RWPE2 (cell line): ENCODE measurements at places on chromosomes 1 and 21.

DNA sequence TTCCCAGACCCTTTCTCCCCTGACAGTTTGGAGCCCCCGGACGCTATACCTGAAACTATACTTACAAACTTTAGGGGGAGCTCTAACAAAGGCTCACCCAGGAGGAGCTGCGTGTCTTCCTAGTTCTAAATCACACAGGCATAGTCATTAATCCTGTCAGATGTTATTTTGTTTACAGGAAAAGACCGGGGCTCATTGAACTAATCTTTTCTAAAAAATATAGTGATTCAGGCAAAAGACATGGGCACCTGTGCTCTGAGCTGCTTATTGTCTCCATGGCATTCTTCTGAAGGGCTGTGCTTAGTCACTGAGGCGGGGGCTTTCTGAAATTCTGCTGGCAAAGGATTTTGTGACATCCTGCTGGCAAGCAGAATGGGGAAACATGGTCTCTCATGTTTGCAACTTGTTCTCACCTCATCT lies 1577.0 kb downstream of the NCAM2 start:
- DNase-seq, result no peak

DNA sequence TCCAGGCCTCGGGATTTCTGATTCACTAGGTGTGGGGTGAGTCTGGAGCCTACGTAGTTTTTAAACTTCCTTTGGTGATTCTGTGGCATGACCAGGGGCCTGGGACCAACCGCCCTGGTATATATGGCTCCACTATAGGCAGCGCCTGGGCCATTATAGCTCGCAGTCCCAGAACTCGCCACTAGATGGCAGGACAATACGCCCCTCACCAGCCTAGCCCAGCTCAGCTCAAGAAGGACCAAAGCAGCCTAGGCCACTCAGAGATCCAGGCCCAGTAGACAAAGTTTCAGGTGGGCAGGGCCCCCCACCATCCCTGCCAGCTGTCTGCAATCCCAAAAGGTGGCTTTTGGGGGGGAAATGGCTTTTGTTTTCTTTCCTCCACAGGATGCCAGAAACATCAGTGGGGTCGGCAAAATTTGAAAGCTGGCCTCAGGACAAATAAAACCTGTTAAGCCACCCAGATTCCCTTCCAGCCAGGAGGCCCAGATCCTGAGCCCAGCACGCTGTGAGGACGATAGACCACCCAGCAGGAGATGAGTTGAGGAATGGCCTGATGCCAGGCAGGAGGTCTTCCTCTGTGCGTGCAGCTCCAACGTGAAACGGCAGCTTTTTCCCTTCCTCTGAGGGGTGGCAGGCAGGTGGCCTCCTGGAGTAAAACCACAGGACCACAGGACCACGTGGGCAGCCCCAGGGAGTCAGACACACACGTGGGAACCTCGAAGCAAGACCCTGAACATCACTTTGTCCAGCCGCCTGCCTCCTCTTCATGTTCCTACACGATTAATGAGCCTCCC lies 24.8 kb upstream of the TMEM51 start:
- no peak for DNase-seq

DNA sequence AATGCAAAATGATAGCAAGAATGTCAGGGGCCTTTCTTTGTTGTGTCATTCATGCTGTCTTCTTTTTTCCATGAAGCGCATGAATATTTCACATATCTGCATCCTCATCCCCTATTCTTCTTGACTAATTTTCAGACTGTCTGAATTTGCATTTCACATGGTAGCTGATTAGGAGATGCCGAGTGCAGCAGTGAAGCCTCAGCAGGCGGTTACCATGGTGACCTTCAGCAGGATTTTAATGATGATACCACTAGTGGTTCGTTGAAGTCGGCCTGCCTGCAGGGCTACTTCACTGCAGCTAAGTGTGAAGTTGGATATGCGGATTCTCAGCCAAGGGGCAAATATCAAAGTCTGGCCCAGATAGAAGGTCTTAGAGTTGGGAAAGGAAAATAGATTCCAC lies 141.8 kb downstream of the NEK7 start:
- DNase-seq, result no peak

GRCh38 chr1:155010211-155010918 lies 7.8 kb downstream of the ZBTB7B start:
- DNase-seq, result peak; percentile 45

GRCh38 chr1:157288006-157288405 lies 149.8 kb upstream of the ETV3 start:
- no peak for DNase-seq

DNA sequence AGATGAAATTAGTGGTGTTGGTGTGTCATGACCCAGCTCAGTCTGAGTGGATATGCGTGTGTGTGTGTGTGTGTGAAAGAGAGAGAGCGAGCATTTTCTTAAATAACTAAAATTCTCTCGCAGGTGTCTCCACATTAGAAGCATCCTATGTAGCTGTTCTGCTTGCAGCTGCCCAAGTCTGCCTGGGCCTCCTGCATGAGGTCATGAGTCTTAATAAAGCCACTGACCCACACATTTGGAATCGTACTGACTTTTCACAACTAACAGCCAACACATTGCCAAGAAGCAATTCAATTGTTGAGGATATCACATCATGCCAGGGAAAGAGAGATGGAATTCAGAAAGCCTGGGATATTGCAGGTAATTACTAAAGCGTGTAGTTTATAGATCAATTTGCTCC lies 238.2 kb upstream of the AJAP1 start:
- no peak for DNase-seq

DNA sequence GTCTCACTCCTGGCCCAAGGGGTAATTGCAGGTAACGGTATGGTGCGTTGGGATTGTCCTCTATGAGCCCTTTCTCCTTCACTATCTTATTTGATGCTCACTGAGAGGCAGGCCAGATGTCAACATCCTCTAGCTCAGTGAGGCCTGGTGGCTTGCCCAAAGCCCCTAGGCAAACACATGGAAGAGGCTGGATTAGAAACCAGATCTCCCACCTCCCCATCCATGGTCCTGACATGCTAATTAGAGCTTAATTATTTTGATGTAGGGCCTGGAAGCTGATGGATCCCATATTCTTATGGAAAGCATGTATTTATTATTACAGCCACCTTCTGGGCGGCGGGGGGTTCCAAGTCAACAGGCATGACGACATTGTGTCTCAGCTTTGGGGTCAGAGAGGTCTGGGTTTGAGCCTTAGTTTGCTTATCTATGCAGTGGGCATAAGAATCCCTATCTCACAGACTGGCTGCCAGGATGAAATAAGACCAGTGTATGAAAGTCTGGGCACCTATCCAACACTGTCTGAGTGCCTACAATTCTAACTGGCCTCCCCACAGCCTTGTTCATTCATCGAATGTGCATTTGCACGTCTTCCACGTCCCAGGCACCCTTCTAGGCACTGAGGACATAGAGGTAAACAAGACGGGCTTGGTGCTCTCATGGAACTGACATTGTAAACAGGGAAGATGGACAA lies 6.2 kb downstream of the SMPDL3B start:
- no peak for DNase-seq

DNA sequence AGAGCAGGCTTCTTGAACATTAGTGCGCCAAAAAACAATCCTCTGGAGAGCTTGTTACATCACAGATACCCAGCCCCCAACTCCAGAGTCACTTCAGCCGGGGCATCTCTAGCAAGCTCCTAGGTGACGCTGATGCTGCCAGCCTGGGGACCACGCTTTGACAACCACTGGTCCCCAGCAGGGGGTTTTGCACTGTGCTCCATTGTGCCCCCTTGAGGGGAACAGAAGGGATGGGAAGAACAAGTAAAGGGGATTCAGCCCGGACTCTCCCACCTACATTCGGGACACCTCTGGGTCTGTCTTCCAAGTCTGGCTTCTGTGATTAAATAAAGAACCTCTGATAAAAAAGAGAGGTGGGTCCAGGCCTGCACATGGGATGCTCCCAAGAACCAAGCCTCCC lies 60.4 kb downstream of the ATP5PO start:
- DNase-seq, result no peak

GRCh38 chr1:58395355-58395754 lies 151.2 kb downstream of the OMA1 start:
- no peak for DNase-seq

GRCh38 chr21:39084979-39085729 lies 98.1 kb downstream of the PSMG1 start:
- DNase-seq, result no peak

- no peak for DNase-seq
These were observed 1.3 kb upstream of the ATP6V1G3 start for GRCh38 chr1:198541737-198542136.

DNA sequence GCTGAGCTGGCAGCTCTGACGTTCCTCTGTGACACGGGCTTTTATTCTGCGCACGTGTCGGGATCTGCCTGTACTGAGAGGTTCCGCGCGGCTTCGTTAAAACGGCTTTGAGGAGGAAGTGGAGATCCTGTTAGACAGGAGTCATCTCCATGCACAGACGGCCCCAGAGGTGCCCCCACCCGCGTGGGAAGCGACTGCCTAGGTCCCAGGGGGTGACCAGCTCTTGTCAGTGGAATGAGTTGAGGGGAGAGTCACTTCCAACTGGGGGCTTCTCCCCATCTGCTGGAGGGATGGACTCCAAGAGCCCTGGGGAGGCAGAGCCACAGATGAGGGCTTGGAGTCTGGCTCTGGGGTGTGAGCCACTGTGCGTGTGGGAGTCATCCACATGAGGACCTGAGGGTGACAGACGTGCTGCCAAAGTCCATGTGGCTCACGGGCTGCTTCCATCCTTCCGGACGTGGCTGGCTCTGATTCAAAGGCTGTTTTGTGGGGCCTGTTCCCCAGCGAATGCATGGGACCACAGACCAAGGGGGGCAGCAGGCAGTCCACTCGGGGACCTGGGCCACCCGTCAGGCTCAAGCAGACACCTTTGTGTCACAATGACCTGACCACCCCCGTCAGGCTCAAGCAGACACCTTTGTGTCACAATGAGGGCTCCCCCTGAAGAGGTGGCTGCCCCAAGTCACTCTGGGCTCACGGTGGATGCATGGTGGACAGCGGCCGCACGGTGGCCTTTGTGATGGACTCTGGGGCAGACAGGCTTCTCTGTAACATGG lies 26.8 kb downstream of the PTTG1IP start:
- DNase-seq, result peak; percentile 63

DNA sequence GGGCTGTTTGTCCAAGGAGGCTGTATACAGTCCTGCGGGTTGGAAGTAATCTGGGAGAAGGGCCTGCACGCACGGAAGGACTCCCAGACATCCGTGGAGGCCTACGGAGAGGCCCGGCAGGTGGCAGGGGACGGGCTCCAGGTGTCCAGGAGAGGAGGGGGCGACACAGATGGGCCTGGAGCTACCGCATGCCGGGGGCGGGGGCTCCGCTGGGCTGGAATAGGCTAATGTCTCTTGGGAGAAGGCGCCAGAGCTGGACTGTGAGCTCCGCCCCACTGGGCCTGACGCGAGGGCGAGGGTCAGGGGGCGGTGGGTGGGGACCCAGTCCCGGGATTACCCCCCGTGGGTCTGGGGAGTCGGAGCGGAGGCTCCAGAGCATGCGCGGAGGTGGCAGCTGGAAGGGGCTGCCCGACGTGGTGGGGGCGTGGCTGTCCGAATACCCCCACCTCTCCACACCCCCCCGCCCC lies 659 bp downstream of the AGO1 start:
- DNase-seq, result peak; percentile 57

GRCh38 chr1:160883581-160884513 lies 1.1 kb downstream of the ITLN1 start:
- no peak for DNase-seq

DNA sequence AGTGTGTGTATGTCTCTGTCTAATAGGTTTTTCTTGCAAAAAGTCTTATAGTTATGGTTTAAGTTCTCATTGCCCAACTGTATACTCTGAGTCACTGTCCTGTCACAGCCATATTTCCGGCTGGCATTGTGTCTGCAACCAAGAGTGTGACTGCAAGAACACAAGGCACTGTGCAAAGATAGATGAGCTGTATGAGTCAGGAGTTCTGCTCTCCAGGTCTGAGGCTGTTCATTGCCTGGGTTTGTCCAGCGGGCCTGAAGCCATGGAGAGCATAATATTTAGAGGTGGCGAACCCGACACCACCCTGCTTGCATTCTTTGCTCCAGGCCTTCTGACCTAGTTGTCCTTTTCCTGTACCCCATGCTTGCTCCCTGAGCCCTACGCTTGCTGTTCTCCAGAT lies 50.9 kb upstream of the CNIH3 start:
- peak; percentile 67 for DNase-seq

- no peak for DNase-seq
These were observed 2.6 kb downstream of the ZP4 start for GRCh38 chr1:237888143-237888542.

DNA sequence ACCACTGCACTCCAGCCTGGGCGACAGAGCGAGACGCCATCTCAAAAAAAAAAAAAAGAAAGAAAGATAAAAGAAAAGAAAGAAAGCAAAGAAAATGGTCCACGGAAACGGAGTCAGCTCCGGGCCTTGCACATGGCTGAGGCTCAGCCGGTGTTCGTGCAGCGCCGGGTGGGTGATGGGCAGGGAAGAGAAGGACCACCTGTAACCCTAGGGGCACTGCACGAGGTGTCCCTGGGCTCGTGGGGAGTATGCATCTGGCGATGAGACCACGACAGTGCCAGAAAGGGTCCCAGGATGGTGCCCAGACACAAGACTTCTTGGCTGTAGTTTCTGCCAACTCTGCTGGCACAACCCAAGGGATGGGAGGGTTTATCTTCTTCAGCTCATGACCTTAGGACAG lies 5.8 kb downstream of the CDA start:
- no peak for DNase-seq
